ENCODE measurements at places on chromosomes 3 and 15.

DNA sequence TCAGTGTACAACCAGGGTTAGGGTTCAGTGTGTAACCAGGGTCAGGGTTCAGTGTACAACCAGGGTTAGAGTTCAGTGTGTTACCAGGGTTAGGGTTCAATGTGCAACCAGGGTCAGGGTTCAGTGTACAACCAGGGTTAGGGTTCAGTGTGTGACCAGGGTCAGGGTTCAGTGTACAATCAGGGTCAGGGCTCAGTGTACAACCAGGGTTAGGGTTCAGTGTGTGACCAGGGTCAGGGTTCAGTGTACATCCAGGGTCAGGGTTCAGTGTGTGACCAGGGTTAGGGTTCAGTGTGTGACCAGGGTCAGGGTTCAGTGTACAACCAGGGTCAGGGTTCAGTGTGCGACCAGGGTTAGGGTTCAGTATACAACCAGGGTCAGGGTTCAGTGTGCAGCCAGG is 33.3 kb downstream of the CYP11A1 start:
- DNase-seq, result no peak

DNA sequence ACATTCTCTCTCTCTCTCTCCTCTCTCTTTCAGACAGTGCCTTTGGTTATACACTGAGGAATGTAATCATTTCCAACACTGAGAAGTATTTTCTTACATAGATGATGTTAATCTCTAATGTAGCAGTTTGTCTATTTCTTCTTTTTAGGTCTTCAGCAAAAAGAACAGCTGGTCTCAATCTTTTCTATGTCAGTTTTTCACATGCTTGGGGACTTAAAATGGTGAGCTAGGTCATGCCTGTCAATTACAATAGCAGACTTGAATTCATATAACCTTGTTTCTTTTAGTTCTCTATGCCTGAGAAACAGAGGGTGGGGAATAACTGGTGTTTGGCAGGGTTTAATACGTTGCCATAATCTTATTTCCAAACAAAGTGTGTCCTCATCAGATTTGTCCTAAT is 786.2 kb downstream of the SQOR start:
- no peak for DNase-seq

GRCh38 chr3:53833700-53834099 is 12.5 kb downstream of the CHDH start:
- DNase-seq, result no peak

GRCh38 chr15:38504680-38505467 is 50.9 kb downstream of the FAM98B start:
- no peak for DNase-seq

DNA sequence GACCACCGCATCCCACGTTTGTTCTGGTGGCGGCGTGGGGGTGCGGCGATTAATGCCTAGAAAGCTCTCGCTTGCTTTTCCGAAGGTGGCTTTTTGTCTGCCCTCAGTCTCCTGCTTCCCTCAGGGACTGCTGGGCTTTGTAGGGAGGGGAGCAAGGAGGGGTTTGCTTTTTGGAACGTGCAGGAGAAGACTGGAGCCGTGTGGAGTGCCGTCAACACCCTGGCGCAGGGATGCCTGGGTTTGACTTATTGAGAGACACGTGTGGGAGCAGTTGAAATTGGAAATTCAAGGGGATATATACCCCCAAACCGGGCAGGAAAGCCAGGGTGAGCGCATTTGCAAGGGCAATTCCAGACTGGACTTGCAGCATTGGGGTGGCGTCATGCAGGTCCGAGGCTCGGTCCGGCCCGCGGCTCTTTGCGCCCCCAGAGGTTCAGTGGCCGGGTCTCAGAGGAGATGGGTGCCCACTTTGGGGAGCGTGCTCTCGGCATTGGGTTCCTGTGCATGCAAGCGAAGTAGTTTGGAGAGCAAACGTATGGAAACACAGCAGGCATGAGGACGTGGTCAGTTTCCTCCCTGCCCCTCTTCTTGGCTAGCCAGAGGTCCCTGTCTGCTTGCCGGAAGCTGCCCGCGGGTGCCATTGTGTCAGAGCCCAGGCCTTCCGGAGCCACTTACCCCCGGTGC is 2.1 kb downstream of the EPHB1 start:
- no peak for DNase-seq

DNA sequence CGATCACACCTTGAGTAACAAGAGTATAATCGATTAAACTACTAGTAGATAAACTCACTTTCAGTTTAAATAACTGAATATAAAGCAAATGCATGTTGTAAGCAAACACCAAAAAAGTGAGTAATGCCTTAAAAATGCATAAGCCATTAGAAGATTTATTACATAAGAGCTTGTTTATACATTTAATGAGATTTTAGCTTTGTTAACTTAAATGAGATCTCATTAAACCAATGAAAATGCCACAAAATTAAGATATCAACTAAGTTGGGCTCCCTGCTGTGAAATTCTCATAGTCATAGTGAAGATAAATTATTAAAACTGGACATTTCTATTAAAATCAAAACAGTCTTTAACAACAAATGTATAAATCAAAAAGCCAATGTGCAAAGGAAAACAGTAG is 701.2 kb downstream of the NLGN1 start:
- no peak for DNase-seq

DNA sequence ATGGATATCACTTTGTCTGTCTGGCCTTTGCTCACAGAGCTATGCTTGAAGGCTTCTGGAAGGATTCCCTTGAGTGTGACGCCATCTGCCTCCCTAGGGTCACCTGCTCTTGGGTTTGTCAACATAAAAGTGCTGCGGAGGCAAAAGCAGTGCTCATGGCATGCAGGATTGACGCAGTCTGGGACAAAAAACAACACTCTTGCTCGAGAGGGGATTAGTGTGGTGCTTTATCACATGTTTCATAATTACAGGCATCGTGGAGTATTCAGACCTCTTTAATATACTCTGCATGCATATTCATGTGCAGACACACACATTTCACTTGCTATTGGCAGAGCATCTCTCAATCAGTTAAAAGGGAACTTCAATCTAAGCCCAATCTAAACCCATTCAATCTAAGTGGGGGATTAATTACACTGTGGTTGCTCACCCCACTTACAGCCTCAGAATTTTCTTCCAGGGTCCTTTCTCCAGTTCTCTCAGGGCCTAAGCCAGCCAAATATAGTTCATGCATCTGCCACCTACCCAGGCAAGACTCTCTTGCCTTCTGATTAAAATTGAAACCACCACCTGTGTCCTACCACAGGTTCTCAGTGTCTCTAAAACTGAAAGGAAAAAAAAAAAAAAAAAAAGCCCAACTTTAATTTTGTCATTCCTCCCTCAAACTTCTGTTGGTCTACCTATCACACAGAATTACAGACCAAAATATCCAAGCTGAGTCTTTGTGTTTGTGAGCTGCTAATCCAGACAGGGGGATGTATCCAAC is 75.6 kb downstream of the BFSP2 start:
- no peak for DNase-seq

- no peak for DNase-seq
Observed at GRCh38 chr15:88637841-88638625, 783 bp upstream of the ISG20 start.

DNA sequence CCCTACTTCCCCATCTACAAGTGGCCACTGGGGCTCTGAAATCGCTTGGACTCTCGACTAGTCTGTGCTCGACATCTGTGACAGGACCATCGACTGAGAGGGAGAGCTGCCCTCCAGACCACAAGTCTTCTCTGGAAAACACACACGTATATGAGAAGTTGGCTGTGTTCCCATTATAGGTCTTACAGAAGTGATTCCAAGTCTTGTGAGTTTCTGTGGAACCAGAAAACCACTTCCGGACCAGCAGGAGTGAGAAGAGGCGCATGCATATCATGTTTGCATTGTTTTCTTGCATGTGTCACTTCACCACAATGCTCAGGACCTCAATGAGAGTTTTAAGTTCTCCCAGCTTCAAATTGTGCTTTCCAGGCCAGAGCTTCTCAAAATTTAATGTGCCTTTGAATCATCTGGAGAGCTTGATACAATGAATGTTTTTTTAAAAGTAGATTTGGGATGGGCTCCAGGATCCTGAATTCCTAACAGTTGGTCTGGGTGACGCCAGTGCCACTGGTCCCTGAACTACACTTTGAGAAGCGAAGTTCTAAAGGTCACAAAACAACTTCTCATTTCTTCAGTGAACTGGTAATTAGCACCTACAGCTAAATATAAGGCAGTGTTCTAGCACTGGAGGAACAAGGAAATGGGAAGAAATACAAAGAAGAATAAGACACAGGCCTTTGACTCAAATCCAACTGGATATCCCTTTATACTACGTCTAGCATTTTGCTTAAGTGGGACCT is 15.7 kb downstream of the LIPC start:
- peak; percentile 96 for DNase-seq

- peak; percentile 90 for DNase-seq
Observed at GRCh38 chr15:82832601-82833361, 23.4 kb downstream of the WHAMM start.

GRCh38 chr3:43369404-43370292 is 83.3 kb downstream of the SNRK start:
- DNase-seq, result no peak

DNA sequence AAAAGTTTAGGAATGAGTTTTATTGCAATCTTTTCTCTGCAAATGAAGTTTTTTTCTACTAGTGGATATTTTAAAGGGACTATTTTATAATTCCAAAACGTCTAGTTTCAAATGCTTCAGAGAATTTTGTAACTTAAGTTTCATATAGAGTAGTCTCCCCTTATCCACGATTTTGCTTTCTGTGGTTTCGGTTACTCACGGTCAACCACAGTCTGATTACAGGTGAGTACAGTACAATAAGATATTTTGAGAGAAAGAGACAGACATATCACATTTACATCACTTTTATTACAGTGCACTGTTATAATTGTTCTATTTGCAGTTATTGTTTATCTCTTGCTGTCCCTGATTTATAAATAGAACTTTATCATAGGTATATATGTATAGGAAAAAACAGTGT is 7.4 kb upstream of the EOGT start:
- no peak for DNase-seq

DNA sequence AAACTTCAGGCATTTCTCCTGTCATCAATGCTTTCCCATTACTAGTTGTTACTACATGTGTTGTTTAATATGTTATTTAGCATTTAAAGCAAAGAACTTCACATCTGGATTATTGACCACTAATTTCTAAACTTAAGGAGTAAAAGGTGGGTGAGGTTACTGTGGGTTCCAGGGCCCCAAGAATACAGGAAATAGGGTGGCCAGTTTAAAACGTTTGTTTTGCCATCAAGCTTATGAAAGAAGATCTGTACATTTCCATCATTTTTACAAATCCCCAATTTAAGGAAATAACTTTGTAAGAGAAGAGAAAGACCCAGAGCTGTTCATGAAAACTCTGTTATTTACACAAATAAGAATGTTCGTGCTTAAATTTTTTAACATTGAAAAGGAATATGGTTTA is 54.5 kb upstream of the ACKR4 start:
- no peak for DNase-seq

DNA sequence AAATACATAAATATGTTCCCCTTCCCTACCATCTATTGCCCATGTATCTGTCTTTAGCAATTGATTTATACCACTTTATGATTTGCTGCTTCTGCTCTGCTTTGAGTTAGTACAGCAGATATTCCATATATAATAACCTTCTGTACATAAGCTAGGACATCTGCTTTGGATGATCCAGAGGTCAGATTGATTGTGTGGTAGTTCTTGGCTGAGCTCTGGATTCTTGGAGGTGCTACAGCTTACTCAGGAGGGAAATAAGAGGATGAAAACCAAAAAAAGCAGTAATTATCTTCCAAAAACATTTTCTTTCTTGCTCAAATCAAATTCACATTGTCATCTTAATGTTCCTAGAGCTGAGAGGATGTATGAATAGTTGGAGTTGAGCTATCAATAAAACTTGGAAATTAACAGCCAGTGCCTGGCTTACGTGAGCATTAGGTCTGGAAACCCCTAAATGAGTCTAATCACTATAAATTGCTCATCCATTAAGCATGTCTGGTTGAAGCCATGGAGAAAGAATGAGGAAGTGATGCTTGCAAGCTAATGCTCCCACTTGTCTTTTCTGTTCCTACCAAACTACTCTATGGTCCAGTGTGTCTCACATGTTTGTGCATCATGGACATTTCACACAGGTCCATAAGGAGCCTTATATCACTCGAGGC is 36.3 kb upstream of the TMEM42 start:
- DNase-seq, result peak; percentile 53

DNA sequence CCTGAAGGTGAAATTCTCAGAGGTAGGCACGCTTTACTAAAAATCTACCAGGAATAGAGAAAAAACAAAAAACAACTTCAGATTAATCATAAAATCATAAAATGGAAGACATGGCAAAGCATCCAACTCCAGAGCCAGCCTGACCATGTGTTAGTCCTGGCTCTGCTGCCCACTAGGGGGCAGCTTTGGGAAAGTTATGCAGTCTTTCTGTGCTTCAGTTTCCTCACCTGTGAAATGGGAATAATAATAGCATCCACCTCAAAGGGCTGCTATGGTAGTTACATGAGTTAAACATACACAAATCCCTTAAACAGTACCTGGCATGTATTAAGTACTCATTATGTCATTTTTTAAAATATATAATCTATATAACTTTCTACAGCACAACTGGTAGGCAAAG is 52.3 kb downstream of the WNT5A start:
- peak; percentile 38 for DNase-seq

GRCh38 chr3:149319750-149320149 is 13.7 kb downstream of the TM4SF18 start:
- no peak for DNase-seq

GRCh38 chr3:175456466-175456865 is 597.3 kb downstream of the NAALADL2 start:
- DNase-seq, result peak; percentile 44

- DNase-seq, result no peak
Observed at GRCh38 chr3:148186881-148187280, 510.8 kb upstream of the AGTR1 start.

GRCh38 chr3:73442886-73443285 is 181.9 kb downstream of the PDZRN3 start:
- no peak for DNase-seq

DNA sequence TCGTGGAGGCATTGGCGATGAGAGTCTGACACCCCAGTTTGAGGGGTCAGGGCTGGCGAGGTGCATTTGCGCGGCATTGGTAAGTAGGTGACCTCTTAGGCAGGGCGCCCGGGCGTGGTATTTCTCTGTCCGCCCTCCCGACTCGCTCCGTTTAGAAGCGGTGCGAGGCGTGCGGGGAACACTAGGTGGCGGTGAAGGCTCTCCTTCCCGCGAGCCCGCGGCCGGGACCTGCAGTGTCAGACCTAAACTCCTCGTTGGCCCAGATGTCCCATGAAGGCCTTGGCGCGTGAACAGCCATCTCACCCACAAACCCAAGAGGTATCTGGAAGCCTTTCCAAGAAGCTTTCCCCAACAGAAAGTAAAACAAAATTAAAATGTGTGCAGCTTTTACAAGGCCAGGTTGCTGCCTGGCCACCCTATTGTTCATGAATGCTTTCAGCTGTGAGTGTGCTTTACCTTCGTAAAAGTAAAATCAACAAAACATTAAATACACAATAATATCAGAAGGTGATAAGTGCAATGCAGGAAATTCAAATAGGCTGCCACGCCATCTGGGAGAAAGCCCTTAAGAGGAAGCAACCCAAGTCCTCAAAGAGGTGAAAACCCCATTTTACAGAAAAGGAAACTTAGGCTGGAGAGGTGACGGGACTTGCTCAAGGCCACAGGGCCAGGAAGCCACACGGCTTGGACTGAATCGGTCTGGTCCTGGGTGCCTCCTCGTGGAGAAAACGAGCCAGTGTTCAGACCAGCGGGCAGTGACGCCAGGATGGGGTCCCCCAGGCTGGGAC is 120.3 kb downstream of the ETFA start:
- DNase-seq, result peak; percentile 65

- DNase-seq, result no peak
Observed at GRCh38 chr15:74758736-74759135, 10.1 kb downstream of the CYP1A2 start.
